CD8-positive, alpha-beta memory T cell (primary cell): ENCODE measurements at places on chromosomes 5 and 9. TPM values are rescaled to one million over a fixed set of nuclear protein-coding genes. Genes with fewer than 3 reads are reported as not detected.
A peak's percentile ranks its signal among the peaks of the same experiment; 100 is the strongest.

DNA sequence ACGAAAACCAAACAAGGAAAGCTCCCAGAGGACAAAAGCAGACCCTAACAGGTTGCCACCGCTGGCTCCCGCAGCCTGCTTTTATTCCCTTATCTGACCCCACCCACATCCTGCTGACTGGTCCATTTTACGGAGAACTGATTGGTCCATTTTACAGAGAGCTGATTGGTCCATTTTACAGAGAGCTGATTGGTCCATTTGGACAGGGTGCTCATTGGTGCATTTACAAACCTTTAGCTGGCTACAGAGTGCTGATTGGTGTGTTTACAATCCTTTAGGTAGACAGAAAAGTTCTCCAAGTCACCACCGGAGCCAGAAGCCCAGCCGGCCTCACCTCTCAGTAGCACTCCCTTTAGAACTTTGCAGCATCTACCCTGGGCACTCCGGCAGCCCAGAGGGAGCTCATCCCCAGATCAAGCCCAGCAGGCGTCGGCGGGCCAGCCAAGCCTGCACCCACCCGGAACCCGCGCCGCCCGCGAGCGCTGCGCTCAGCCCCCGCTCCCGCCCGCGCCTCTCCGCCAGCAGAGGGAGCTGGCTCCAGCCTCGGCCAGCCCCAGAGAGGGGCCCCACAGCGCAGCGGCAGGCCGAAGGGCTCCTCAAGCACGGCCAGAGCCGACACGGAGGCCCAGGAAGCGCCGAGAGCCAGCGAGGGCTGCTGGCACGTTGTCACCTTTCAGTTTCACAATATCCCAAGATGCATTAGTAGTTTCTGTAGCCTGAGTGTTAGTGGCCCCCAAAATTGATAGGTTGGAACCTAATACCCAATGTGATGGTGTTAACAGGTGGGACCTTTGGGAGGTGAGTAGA lies 35.3 kb upstream of the CLPTM1L start:
- H3K4me1 ChIP-seq: peaks cover 9% of the 10 kb centered on the region
- no peaks in the 10 kb centered on the region for H3K27me3 ChIP-seq
- H3K4me3 ChIP-seq: peak overlapping the region; percentile 38
- H3K27ac ChIP-seq: no peak overlapping the region

GRCh38 chr5:171441246-171441791 lies 21.9 kb downstream of the FGF18 start:
- H3K4me1 ChIP-seq: no peaks in the 10 kb centered on the region
- no peaks in the 10 kb centered on the region for H3K27me3 ChIP-seq
- no peak overlapping the region for H3K27ac ChIP-seq
- H3K36me3 ChIP-seq: no peaks in the 10 kb centered on the region
- no peak for DNase-seq

DNA sequence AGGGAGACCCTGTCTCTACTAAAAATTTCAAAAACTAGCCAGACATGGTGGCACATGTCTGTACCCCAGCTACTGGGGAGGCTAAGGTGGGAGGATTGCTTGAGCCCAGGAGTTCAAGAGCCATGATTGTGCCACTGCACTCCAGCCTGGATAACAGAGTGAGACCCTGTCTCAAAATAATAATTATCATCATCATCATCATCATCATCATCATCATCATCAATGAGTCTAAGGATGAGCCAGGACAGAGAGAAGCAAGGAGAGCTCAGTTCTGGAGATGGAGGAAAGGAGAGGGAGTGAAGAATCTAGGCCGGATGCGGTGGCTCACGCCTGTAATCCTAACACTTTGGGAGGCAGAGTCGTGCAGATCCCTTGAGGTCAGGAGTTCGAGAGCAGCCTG lies 36.7 kb upstream of the MATR3 start:
- H3K27me3 ChIP-seq: no peaks in the 10 kb centered on the region
- no peak for DNase-seq
- H3K27ac ChIP-seq: no peak overlapping the region

The TRIM36 gene
- polyA plus RNA-seq: not detected

The CBY3 gene
- not detected for polyA plus RNA-seq
